ENCODE measurements at places on chromosomes 4 and X.

GRCh38 chr4:182886205-182886604 is 31.0 kb downstream of the DCTD start:
- DNase-seq, result no peak

DNA sequence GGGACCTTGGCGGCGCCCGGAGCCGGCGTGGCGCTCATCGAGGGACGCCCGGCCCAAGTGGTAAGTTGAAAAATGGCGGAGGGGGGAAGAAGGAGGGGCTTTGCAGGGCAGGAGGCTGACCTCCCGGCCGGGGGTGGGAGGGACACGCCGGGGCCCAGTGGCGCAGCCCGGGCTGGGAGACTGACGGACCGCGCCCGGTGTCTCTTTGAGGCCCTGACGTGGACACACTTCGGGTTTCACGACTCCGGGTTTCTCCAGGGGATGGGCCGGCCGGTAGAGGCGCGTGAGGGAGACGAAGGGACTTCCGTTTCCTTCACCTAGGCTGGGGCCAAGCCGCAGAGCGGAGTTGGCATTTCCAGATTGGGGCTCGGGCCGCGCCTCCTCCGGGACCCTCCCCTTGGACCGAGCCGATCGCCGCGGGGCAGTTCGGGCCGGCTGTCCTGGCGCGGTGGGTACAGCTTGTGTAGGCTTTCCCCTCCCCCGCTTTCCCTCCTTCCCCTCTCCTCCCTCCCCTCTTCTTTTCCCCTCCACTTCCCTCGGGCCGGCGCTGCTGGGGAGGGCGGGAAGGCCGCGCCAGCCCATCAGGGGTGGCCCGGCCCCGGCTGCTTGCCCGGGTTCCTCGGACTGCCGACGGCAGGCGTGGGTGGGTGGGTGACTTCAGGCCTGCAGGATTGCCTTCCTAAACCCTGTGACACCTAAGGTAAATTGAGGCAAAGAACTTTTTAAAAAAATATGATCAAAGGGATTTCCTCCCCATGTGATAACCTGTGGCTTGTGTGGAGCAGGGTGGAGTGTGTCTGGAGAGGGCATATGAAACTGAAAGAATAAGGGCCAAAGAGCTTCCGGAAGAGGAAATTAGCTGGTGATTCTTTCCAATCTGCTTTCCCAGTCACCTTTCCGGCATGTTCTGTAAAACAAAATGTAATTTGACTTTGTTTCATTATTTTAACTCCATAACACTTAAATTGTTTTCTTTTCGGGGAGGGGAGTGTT is at the start of gene XIAP:
Gene XIAP, plus strand, starts transcription at position 208 of the 993 bp plus-strand sequence. CDS start 25,610 bp downstream, outside the sequence.
- DNase-seq, result peak; percentile 37

GRCh38 chr4:72977936-72978485 is 91.5 kb downstream of the COX18 start:
- no peak for DNase-seq

GRCh38 chr4:121714548-121714947 is 17.8 kb upstream of the ANXA5 start:
- no peak for DNase-seq

DNA sequence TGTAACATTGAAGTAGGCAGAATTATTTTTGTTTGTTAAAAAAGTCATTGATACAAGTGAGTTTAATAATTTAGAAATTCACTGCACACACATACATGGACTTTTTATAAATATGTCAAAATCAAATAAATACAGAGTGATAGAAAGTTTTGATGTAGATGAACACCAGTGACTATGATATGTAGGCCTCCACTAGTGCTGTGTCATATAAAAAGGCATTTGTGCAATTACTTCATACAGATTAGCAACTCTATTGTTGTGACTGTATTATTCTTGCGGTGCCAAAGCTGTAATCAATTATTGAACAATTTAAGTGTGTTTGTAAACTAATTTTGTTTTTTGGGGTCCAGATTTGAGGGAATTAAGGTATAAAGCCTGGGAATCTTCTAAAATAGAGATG is 366.2 kb upstream of the PITX2 start:
- DNase-seq, result no peak

DNA sequence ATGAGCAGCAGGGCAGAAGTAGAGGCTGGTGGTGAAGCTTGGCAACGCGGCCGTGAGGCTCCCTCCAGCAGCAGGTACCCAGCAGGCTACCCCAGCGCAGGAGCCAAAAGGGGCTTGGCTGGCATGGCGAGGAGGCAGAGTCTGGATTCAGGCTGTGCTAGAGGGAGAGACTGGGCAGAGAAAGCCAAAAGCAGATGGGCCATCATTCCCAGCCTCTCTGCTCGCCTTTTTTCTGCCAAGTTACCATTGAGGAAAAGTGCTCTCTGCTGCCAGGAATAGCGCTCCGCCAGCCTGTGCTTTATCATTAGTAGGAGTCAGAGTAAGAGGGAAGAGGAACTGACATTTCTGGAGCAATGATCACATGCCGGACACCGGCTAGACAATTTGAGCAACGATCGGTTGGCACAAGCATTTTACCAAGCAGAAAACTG is 28.7 kb upstream of the MAP3K15 start:
- no peak for DNase-seq
